ENCODE measurements at places on chromosomes 16 and 17. TPM values are rescaled to one million over a fixed set of nuclear protein-coding genes. Genes with fewer than 3 reads are reported as not detected.

Gene KCNG4
- total RNA-seq = not detected

GRCh38 chr16:12081048-12081404 is 104.5 kb downstream of the SNX29 start:
- no peak for DNase-seq

- no peak for DNase-seq
Measured at GRCh38 chr16:24966031-24966430, 49.1 kb downstream of the ARHGAP17 start.

- DNase-seq = no peak
Measured at GRCh38 chr17:56230660-56231059, 77.4 kb downstream of the ANKFN1 start.
